Fibroblast of skin of abdomen (primary cell): ENCODE measurements at places on chromosomes 2 and 18.

GRCh38 chr2:29455200-29455860, 340.1 kb downstream of the CLIP4 start:
- no peak for DNase-seq

- peak; percentile 74 for DNase-seq
Observed at GRCh38 chr2:201931951-201932350, 101.7 kb upstream of the FZD7 start.

DNA sequence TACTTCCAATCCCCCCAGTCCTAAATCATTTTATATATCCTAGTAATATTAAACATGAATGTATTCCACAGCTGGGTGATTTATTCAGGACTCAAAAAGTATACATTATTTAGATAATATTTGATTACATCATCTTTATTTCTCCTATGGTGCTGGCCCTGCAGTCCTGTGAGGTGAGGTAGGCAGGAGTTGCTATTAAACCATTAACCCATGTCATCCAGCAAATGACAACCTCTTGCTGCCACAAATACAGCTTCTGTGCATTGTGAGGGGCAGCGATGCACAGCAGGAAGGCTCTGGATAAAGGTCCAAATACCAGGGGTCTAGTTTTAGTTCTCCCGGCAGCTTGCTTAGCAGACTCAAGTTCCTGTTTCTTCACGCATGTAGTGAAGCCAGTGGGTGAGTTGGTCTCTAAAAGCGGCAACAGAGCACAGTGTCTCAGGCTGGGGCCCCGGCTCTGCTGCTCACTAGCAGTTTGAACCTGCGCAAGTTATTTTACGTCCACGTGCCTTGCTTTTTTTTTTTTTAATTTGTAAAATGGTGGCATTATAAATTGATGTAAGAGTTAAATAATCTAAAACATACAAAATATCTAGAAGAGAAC, 36.1 kb downstream of the INSIG2 start:
- DNase-seq, result no peak

GRCh38 chr2:20186078-20186854, 38.7 kb downstream of the SDC1 start:
- peak; percentile 49 for DNase-seq

DNA sequence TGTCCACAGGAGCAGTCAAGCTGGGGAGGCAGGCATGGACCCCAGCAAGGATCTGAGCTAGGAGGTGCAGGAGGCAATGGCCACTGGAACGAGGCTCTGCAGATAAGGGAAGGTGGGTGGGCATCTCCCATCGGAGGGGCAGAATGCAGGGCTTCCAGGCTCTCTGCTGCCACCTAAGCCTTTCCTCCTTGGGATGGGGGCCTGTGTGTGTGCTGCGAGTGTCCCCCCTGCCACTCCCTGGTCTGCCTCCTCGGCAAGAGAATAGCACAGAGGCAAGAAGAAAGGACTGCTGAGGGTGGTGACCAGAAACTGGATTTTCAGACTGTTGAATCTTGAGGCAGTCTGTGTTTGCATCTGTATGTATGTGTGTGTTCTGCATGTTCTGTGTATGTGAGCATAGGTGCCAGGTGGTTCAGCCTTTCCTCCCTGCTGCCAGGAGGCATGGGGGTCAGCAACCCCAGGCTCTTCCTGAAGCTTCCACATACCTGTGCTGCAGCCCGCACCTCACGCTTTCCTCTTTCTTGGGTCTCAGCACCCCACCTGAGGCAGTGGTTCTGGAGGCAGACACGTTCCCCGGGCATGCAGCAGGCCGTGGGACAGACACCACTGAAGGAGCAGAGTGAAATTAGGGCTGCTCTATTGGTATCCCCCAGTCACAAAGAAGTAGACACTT, 86.7 kb downstream of the EPAS1 start:
- DNase-seq, result no peak

GRCh38 chr2:120600335-120600734, 135.3 kb upstream of the GLI2 start:
- DNase-seq, result no peak

- no peak for DNase-seq
Observed at GRCh38 chr2:181578829-181579228, 78.1 kb downstream of the CERKL start.

DNA sequence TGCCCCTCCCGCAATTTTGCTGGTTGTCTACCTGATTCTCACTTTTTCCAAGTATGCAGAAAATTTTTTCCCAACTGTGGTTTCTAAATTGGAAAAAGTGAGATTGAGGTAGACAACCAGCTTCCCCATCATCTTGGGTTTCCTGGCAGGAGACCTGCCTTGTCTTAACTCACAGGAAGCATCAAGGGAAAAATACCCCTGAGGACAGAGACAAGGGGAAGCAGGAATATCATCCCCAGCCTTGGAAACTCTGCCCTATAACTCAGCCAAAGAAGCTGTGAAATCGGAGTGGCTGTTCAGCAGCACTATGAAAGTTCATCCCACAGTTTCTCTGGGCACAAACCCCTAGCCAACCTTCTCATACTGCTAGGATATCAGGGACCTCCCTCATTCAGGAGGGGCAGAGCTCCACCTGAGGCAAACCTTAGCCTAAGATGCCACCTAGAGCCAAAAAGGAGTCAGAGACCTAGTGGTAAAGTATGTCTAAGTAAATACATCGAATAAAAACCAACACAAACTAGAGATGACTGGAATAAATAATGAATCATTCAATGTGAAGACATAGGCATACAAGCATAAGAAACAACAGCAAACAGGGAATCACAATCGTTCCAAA, 68.2 kb downstream of the ZSWIM2 start:
- peak; percentile 10 for DNase-seq

- no peak for DNase-seq
Observed at GRCh38 chr2:70959271-70959761, 19.1 kb upstream of the ANKRD53 start.

- DNase-seq, result peak; percentile 52
Observed at GRCh38 chr18:40388121-40388520, 1566.9 kb upstream of the PIK3C3 start.

- DNase-seq, result peak; percentile 12
Observed at GRCh38 chr2:61707984-61708852, 145.6 kb downstream of the FAM161A start.

DNA sequence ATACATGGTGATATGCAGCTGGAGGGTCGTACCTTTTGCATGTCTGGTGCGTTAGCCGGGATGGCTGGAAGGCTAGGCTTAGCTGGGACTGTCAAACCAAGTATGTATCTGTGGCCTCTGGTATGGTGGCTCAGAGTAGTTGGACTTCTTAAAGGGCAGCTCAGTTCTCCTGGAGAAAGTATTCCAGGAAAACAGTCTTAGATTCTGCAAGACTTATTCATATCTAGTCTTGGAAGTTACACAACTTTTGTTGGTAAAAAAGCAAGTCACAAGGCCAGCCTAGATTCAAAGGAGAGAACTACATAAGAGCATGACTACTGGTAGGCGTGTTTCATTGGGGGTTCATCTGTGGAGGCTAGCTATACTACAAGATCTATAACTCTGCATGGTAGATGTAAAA, 45.5 kb downstream of the EML4 start:
- DNase-seq, result no peak

DNA sequence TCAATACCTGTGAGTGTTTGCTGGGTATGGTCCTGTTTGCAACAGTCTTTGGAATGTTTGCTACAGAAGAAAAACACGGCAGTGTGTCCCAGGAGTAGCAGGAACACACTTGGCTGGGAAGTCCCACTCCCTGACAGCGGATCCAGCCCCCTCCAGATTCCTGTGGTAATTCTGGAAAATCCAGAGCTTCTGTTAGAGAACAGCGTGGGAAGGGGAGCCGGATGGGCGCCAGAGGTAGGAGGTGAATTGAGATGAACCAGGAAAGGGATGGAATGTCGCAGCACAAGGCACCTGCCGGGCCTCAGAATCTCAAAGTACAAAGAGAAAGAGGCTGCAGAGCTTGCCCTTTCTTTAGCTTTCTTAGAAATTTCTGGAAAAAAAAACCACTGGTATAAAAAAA, 221.9 kb downstream of the MYT1L start:
- DNase-seq, result no peak

GRCh38 chr2:88483200-88483599, 30.7 kb upstream of the FOXI3 start:
- no peak for DNase-seq

DNA sequence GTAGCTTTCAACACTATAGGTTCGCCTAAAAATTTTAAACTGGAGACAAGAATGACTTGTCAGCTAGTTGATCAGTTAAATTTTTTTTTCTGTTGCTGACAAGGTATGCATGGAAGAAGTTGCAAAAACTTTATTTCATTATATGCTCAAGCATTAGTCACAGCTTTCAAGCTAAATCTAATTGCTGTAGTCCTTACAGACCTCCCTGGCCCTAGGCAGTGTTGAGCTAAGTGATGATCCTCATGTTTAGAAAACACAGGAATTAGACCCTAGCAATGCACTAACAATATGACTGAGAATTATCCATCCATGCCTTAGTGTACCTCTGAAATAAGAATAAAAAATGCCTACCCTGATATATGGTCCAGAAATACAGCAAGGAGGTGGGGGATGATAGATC, 253.4 kb downstream of the SP3 start:
- no peak for DNase-seq

GRCh38 chr2:134039912-134040581, 213.8 kb upstream of the MGAT5 start:
- no peak for DNase-seq

GRCh38 chr2:238698451-238699306, 149.2 kb upstream of the TWIST2 start:
- DNase-seq, result no peak

GRCh38 chr2:11758647-11759046, 12.2 kb downstream of the LPIN1 start:
- DNase-seq, result no peak
